ENCODE measurements at places on chromosomes 3 and 15. TPM values are rescaled to one million over a fixed set of nuclear protein-coding genes. Genes with fewer than 3 reads are reported as not detected.

The ABHD17C gene
- 1.3 TPM for total RNA-seq

The HES1 gene
- total RNA-seq = 22.0 TPM

The RASL12 gene
- 8.6 TPM for total RNA-seq

The CPLX3 gene
- total RNA-seq = not detected

The LRRC2 gene
- total RNA-seq = 3.7 TPM
